ENCODE measurements at places on chromosomes 3 and 15.

DNA sequence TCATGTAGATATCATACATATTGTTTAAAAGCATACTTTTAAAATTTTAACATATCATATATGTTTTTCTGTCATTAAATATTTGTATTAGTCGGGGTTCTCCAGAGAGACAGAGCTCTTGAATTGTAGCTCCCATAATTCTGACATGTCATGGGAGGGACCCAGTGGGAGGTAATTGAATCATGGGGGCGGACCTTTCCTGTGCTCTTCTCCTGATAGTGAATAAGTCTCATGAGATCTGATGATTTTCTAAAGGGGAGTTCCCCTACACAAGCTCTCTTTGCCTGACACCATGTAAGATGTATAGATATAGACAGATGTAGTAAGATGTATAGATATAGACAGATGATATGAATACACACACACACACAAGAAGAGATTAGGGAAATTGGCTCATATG is 161.2 kb upstream of the ABI3BP start:
- DNase-seq, result no peak

DNA sequence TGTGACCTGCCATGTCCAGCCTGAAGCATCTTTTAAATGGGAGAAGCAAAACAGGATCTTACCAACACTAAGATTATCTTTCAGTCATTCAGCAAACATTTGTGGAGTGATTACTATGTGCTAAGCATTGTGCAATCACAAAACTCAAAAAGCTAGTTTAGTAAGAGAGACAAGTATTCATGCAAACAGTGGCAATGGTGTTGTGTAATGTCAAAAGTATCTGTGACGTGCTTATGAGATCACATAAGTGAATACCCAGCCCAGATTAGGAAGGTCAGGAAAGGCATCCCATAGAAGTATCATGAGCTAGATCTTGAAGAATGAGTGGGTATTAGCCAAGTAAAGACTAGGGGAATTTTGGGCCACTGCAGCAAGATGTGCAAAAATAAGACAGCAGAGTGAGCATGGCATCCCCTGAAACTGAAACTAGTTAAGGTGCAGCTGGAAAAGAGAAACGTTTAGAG is 32.1 kb downstream of the SEC62 start:
- DNase-seq, result no peak

- no peak for DNase-seq
Observed at GRCh38 chr3:186996356-186996755, 66.0 kb downstream of the ST6GAL1 start.

- DNase-seq, result no peak
Observed at GRCh38 chr15:92538115-92538514, 117.5 kb downstream of the FAM174B start.

DNA sequence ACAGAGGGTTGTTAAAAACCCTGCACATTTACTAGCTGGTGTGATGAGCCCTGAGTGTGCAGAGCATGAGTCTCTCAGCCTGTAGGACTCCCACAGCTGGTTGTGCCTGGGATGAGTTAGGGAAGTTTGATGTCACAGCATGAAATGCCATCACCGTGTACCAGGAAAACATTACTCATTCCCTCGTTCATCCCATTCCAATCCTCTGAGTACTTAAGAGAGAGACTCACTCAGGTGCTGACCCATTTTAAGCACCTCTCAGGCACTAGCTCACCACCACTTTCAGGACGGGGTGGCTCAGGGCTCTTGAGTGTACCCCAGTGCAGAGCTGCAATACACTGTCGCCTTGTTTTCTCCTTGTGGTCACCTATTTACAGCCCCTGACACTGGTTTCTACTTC is 18.7 kb downstream of the MGLL start:
- no peak for DNase-seq

DNA sequence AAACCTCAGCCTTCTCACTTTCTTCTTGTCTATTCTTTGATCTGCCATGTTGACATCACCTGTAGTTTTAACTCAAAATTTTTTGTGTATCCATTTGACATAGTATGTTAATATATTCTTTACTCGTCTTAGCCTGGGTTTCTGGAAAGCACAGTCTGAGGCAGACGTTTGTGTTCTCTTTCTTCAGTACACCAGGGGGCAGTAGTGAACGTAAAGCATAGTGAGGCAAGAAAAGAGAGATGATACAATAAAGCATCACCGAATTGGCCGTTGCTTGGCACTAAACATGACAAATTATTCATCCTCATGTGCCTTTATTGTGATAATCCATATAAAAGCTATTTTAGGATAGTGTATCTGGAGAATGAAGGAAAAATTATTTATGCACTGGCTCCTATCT is 141.0 kb upstream of the MYRIP start:
- DNase-seq, result no peak

- no peak for DNase-seq
Observed at GRCh38 chr3:126051234-126051633, 32.7 kb downstream of the SLC41A3 start.

- DNase-seq, result no peak
Observed at GRCh38 chr3:172309741-172310427, 138.4 kb downstream of the GHSR start.

DNA sequence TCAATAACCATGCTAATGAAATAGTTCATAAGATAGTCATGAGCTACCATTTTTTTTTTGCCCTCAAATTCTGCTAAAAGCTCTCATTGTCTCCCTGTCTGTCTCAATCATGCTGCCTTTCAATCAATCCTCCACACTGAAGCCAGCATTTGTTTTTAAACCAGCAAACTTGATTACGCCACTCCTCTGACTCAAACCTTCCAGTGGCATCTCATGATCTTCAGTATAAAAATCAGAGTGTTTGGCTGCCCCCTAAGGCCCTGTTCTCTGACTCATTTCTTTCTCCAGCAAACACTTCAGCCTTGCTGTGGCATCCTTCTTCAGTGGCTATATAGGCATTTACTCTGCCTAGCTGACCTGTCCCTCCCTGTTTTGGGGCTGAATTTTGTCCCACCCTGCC is 36.0 kb upstream of the EOMES start:
- no peak for DNase-seq

- DNase-seq, result no peak
Observed at GRCh38 chr15:88794001-88794400, 9.2 kb upstream of the ACAN start.

- no peak for DNase-seq
Observed at GRCh38 chr3:161915418-161915750, 418.8 kb downstream of the OTOL1 start.

- no peak for DNase-seq
Observed at GRCh38 chr3:104460477-104461406, 906.0 kb upstream of the ALCAM start.
